ENCODE measurements at places on chromosomes 7 and 10.
A peak's percentile ranks its signal among the peaks of the same experiment; 100 is the strongest.

- DNase-seq = no peak
Measured at GRCh38 chr7:34755008-34755407, 97.0 kb downstream of the NPSR1 start.

GRCh38 chr10:988667-989545 lies 672 bp downstream of the GTPBP4 start:
- no peak for DNase-seq

- DNase-seq = no peak
Measured at GRCh38 chr10:49260644-49261296, 38.2 kb upstream of the C10orf71 start.

DNA sequence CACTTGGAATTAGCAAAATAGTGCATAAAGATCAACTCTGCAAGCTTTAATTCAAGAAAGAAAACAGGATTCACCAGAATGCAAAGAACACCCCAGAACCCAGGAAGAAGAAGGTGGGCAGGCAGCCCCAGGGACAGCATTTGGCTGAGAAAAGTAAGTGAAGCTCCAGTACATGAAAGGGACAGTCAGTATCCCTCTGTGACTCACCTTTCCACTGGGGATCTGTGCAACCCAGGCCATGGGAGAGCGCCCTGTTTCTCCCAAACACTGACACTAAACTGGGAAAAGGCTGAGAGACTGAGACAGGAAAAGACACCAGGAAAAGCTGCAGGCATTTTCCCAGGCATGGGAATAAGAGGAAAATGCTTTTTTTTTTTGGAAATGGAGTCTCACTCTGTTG lies 28.2 kb downstream of the SNX13 start:
- DNase-seq = no peak

- DNase-seq = peak; percentile 68
Measured at GRCh38 chr10:22321156-22321923, 441 bp downstream of the BMI1 start.

GRCh38 chr7:141527076-141527475 lies 24.1 kb upstream of the AGK start:
- no peak for DNase-seq

DNA sequence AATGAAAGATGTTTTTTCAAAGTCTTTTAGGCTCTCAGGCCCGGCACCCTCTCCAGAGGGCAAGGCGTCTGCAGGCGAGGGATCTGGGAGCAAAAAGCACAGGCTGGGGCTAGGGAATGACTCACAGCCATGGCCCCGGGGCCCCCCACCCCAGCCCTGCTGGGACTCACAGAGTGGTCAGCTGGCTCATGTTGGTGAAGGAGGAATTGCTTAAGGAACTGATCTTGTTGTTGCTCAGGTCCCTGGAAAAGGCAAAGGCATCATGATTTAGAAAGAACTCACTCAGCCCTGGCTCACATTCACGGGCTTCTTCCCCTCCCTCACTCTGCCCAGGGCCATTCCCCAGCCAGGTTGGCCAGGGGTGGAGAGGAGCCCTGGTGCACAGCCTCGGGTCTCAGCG lies 151.5 kb downstream of the SLIT1 start:
- DNase-seq = no peak

GRCh38 chr7:151520419-151521261 lies 945 bp upstream of the RHEB start:
- DNase-seq = peak; percentile 52

DNA sequence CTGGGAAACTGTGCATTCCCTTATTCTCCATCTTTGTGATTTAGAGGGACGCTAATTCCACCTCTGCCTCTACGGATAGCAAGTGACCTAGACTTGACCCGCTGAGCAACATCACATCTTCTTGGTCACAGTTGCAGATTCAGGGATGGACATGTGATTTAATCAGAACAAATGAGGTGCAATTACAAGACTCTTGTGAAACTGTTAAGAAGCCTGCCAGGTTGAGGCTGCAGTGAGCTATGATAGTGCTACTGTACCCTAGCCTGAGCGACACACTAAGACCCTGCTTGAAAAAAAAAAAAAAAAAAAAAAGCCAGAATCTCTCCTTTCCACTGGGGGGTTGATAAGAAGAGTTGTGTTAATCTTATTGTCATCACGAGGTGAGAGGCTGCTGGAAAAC lies 14.4 kb downstream of the MPLKIP start:
- no peak for DNase-seq

DNA sequence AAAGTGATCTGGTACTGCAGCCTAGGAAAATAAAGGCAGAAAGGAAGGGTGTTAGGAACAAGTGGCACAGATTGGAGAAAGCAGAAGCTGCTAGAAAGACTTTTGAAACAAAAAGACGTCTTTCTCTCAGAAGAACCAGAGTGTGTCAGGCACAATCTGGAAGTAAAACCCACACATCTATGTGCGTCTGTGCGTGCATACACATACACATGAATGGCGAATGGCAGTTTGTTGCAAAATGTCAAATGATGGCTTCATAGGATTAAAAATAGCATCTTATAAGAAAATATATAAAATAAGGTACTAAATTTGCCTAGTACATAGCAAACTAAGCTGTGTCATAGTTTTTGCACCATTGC lies 246.3 kb downstream of the CDK14 start:
- no peak for DNase-seq

DNA sequence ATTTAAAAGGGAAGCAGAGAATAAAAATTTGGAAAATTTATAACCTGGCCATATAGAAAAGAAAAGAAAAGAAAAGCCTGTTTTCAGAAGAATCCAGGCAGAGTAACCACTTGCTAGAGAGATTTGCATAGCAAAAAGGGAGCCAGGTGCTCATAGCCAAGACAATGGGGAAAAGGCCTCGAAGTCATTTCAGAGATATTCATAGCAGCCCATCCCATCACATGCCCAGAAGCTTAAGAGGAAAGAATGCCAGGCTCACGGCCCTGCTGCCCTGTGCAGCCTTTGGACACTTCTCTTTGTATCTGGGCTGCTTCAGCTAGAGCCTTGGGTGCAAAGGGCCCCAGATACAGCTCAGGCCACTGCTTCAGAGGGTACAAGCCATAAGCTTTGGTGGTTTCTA lies 159.8 kb downstream of the CCDC7 start:
- DNase-seq = no peak

DNA sequence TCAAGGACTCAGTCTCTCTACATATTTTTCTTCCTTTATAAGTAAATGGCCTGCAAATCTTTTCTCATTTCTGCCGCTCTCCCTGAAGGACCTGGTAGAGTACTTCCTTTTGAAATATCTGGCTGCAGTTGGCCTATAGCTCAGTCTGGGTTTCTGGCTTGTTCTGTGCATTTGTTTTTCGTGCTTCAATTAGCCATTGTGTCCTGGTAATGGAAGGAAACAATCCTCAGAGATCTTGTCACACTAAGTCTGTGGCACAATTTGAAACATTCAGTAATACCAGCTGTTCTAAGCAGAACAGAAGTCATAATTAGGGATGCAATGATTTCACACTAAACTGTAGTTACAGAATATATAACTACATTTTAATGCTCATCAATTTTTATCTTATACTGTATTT lies 545.0 kb downstream of the NRG3 start:
- no peak for DNase-seq

DNA sequence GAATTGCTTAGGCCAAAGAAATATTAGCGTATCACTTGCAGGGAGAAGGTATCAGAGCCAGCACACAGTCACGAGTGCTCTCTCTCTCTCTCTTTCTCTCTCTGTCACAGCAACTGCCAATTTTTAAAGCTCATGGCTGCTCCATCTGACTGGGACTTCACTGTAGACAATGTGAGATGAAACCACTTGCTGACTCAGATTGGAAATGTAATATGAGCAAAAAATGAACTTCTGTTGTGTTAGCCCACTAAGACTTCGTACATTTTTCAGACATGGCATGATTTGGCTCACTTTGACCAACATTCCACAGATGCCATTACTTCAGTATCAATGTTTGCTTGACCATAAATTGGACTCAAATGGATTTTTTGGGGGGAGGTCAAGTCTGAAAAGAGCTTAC lies 68.1 kb downstream of the DGKB start:
- no peak for DNase-seq

DNA sequence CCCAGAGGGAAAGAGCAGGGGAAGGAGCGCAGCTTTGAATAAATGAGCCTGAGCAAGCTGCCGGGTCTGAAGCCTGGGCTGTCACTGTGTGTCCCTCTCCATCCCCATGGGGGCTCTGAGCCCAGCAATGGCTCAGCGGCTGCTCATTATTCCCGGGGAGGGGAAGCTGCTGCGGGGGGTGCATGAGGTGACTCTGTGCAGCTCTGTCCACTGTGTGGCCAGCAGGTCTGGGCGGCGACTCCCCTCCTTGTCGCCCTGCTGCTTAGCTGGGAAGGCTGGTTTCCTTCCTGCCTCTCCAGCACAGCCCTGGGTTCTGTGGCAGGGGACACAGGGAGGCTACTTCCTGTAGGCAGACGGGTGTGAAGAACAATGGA lies 234.2 kb downstream of the PRPF18 start:
- no peak for DNase-seq

GRCh38 chr10:100934084-100934659 lies 21.4 kb downstream of the SLF2 start:
- DNase-seq = no peak

DNA sequence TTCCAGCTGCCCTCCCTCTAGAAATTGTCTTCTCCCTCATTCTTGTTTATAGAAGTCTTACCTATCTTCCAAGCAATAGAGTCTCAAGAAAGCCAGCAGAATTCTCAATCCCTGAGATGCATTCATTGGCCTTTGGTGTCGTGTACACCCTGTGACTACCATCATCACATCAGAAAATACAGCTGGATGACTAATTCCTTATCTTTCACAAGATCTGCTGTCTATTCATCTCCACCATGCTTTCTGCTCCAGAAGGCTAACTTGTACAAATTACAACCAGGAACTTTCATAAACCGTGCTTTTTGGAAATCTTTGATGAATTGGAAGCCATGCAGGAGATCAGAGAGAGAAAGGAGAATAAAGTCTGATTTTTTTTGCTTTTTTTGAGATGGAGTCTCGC lies 1062.9 kb upstream of the GHITM start:
- DNase-seq = no peak

DNA sequence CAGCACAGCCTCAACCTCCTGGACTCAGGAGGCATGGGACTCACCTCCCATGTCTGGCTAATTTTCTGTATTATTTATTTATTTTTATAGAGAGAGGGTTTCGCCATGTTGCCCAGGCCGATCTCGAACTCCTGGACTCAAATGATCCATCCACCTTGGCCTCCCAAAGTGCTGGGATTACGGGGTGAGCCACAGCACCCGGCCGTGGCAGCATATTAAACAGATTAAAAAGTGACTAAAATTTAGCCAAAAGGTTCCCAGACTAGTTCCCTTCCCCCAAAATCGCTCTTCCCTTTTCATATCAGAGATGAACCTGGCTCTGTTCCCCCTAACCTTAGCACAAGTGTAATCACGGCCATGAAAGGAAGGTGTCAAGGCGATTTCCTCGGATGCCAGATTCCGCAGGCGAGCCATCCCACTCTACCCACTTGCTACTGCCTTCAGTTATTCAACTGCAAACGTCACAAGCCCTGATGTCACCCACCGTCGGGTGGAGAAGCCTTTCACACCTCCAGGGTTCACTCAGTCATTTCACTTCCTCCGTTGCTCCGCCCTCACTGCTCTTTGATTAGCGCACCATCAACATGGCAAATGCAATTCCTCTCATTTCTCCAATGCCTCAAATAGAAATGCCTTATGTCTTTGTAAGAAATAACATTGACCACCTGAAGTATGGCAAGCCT lies 104.7 kb upstream of the RHEB start:
- DNase-seq = no peak

- DNase-seq = no peak
Measured at GRCh38 chr10:131698232-131698631, 202.6 kb upstream of the PPP2R2D start.

DNA sequence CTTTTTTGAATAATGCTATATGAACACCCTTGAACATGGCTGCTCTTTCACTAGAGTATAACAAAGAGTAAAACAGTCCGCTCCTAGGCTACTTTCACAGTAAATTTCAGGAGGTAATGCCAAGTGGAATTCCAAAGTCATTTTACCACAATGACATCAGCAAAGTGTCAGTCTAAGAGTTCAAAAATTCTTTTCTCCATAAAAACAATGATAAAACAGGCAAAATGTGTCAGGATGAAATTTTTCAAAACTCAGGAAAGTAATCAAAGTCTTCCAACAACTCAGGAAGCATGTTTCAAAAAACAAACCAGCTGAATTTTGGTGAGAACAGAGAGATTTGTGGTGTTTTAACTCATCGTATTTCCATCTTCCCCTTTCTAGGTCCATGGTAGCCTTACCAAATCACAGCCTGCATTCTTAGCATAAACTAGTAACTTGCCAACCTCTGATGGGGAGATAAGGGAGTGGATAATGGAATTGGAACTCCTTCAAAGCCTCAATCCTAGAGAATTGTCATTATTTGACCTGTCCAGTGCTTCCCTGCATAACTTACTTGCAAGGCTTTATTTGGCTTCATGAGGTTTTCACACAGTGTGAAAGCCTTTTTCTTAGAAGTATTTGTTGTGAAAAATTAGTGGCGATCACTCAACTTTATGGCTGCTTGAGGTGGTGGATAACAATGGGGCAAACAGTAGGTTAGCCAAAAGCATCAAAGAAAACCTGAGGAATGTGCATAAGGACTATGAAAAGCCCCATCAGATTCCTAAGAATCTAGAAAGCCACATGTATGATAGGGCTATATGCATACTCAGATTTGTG lies 302.7 kb downstream of the HDAC9 start:
- no peak for DNase-seq

DNA sequence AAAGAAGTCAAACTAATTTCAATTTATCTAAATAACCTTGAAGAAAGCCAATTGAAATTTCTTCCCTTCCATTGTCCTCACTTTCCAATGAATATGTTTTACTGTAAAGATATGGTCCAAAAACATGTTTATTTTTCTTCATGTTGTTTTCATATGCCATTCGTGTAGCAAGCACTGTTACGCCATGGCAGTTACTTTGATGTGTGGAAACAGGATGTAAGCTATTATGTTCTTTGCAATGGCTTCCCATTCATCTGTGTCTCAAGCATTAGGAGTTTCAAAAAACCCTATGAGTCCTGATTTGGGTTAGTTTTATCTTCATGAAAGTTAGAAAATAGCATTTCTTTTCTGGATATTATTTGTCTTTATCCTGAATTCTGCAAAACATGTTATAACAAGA lies 31.0 kb downstream of the GPR141 start:
- no peak for DNase-seq

DNA sequence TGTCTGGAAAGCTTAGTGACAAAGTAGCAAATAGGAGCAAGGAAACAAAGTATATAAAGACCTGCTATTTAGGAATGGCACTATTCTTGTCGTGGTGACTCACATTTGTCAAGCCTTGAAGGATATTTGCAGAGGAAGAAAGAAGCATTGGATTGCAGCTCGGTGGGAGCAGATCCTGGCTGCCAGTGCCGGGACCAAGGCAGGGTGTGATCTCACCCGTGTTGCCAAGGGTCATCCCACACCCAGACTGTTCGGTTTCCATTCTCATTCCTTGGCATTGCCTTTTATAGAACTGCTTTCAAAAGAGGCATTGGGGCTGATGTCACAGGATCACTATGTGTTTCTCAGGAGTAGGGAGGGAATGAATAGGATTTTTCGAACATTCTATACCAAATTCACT lies 176.2 kb downstream of the GALNT17 start:
- no peak for DNase-seq

DNA sequence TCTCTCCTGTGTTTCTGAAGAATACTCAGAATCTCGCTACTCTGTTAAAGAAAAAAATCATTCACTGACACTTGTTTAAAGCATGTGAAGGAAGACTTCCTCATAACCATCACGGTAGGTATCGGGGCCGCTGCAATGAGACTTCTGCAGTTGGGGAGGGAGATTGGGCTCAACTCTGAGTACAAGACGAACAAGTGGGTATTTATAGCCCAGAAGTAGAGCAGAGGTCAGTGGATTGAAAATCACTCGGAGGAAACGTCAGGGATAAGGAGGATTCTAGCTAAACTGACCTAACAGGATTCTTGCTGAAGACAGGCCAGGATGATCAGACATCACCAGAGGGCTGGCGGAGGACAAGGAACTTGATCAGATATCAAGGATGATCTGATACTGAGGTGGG lies 33.3 kb downstream of the ITPRIP start:
- DNase-seq = no peak
